ENCODE measurements at places on chromosomes 12 and 14. TPM values are rescaled to one million over a fixed set of nuclear protein-coding genes. Genes with fewer than 3 reads are reported as not detected.

DNA sequence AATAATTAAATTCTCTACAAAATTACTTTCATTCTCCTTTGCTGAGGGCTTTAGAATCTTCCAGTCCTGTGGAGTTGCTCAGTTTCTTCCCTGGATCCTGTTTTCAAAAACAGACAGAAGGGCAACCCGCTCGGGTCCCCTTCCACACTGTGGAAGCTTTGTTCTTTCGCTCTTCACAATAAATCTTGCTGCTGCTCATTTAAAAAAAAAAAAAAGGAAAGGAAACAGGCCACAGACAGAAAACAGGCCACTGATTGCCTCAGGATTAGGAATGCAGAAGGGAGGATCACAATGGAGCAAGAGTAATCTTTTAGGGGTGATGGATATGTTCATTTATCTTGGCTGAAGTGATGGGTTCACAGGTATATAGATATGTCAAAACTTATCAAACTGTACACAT is 29.5 kb upstream of the HIGD1C start:
- no peak for DNase-seq

DNA sequence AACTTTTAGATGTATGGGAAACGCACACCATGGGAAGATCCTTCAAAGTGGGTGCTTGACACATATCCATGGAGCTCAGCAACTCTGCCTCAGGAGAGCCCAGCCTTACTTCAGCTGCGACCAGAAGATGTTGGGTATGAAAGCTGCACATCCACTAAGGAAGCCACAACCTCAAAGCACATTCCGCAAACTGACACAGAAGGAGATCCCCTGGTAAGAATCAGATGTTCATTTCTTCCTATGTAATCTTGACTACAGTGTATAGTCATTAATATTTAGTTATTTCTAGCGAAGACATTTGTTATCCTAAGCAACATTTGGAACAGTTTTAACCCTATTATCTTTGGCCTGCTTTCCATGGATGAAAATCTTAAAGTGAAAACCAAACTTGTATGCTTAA is 374.2 kb downstream of the NAV3 start:
- DNase-seq = no peak

DNA sequence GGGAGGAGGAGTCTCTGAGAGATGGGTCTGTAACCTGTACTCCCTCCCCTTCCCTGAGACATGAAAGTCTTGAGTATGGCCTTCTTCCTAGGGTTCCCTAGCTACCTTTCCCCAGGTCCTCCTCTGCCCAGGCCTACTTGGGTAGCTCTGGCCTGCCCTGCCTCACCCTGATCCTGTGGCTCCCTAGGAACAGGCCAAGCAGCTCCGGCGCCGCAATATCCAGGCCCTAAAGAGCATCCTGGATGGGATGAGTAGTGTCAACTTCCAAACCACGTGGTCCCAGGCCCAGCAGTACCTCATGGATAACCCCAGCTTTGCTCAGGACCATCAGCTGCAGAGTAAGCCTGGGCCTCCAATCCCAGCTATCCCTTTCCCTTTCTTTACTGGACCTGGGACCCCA is 12.3 kb downstream of the PRPF40B start:
- DNase-seq = no peak

DNA sequence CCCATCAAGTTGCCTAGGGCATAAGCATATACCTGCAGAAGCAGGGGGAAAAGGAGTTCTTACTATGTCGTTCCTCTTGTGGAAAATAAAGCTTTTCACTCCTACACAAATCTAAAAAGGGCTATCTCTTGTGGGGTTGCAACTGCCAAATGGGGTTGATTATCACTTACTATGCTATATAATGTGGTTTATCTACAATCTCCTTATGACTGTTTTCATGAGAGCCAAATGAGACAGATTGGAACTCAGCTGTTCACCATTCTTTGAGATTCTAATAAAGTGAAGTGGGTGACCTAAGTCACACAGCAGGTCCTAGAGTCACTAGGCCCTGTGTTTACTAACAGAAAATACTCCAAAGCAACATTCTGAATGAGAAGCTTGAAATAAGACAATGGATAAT is 47.7 kb downstream of the CIT start:
- DNase-seq = no peak

- DNase-seq = no peak
Measured at GRCh38 chr12:109811624-109811995, 21.6 kb downstream of the TRPV4 start.

DNA sequence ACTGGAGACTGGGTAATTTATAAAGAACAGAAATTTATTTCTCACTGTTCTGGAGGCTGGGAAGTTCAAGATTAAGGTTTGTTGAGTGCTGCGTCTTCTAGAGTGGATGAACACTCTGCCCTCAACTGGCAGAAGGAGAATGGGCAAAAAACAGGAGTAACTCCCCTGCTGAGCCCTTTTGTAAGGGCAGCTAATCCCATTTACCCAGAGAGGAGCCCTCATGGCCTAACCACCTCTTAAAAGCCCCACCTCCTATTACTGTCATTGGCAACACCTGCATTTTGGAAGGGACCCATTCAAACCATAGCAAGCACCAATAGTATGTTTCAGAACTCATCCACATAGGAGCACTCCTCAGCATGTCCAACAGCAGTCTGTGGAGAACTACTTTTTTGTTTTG is 47.4 kb downstream of the BORCS5 start:
- no peak for DNase-seq

- DNase-seq = no peak
Measured at GRCh38 chr12:44655846-44656245, 220.3 kb downstream of the NELL2 start.

DNA sequence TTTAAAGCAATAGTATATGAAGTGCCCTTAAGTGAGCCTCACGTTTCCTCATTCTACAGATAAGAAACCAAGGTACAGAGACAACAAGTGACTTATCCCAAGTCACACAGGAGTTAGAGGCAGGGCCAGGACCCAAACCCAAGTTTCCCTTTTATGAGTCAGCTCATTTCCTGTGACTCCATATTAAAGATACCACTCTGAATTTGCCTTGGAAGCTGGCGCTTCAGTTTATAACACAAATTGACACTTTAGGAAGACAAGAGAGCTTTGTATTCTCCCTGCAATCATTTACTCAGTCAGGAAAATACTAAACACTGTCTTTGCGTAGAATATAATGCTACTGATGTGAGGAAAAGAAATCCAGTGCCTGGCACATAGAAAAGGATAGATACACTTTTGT is 43.2 kb downstream of the MYBPC1 start:
- no peak for DNase-seq

GRCh38 chr14:25908277-25909044 is 689.4 kb downstream of the NOVA1 start:
- DNase-seq = no peak

DNA sequence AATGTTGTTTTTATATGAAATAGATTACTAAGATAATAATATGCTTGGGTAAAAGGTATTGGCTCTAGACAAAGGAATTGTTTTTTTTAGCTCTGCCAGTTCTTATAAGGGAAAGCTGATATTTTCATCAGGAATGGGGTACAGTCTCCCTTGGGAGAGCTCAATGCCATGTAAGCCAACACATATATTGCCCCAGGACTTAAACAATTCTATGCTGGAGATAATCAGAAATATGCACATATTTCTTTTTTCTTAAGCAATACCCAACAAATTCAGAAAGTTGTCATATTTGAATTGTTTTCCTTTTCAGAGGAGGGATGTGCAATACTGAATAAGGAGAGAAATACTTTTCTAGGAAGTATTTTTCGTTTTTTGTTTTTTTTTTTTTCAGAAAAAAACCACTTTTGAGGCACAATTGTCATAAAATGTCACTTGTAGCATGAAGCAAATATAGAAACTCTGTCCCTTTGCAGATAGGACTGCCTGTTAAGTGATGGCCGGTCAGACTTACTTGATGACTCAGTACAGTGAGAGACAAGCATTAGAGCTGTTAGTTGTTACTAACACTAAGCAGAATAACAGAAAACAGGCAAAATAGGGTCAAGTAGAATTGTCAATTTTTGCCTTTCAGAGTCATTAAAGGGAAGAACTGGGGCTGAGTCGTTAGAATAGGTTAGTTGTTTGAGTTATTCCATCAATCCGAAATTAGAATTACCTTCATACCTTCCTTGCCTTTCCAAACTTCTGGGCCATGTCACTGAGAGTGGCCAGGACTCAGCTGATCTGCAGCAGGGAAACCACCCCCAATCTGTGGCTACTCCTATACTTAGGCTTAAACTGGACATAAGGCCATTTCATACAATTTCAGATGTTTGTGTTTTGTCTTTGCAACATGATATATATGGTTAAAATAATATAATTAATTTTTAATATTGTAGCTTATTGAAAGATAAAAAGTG is 168.1 kb downstream of the SLC38A4 start:
- no peak for DNase-seq

DNA sequence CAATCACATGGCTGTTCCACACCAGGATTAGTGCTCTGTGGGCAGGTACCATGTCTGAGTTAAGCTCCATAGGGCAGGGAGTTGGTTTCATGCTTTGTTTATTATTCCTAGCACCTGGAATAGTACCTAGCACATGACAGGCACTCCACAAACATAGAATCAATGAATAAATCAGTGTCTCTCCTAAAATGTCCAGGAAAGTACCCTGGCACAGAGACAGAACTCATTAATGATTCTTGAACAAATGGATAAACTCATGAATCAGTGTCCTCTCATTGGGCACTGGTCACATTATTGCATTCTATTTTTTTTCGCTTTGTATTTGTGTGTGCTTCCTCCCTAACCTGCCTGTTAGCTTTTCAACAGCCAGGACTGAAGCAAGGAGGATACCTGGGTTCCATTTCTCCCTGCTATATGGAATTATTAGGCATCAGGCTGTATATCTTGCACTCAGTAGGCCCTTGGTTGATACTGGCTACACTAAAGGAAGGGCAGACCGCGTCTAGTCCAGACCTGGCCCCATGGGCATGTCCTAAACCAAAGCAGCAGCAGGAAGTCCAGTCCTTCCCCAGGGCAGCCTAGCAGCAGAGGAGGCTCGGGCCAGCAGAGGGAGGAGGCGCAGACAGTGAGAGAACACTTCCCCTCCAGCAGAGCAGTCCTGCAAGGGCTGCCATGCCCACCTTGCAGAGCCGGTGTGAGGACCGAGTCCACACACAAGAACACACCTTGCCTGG is 18.4 kb downstream of the HDAC7 start:
- no peak for DNase-seq

DNA sequence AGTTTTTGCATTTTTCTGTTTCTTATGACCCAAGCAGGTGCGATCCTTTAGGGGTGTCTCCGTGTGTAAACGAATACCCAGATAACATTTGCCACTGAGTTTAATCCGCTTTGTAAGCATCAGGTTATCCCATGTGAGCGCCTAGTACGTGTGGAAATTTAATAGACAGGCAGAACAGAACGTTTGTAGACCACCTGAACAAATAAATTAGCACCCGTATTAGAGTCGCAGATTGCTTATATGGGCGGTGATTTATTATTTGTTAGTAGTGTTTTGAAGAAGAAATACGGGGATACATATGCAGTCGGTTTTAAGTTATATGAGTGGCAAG is 325 bp downstream of the C12orf60 start:
- DNase-seq = no peak

GRCh38 chr14:67746927-67747326 is 45.2 kb downstream of the RDH12 start:
- no peak for DNase-seq

DNA sequence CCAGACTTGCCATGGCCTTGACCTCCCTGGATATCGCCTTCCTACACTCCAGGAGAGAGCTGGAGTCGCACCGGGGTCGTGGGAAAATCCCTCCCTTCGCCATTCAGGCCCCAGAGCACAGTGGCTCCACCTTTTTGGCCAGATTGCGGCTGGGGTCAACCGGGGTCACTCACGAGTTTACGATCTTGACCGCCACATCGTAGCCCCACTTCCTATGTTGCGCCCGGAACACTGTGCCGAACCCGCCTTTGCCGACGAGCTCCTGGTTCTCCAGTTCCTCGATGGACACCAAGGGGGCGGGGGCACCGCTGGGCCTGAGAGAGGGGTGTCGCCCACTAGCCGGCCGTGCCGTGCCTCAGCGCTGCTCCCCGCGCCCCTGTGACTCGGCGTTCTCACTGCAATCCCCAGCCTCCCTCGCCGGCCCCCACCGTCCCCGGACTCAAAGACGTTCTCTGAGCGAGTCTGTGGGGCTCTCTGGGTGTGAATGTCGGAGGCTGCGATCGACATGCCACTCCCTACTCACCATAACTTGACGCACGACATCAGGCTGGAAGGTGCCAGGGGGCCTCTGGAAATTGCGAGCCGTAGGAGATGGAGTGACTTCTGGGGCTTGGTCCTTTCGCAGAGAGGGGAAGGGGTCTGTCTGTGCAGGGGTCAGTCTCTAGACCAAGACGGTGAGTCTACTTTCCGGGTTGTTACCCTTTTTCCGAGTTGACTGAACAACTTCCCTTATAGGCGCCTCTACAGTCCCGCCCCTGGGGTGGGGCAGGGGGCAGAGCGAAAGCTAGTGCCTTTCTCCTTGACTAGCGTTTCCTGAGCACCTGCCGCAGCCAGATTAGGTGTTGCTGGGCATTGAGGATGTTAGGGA is at the start of gene RIPK3:
Gene RIPK3 (minus strand): TSS at position 708 of the 868 bp plus-strand sequence. CDS start 165 bp downstream, at position 543.
- no peak for DNase-seq

DNA sequence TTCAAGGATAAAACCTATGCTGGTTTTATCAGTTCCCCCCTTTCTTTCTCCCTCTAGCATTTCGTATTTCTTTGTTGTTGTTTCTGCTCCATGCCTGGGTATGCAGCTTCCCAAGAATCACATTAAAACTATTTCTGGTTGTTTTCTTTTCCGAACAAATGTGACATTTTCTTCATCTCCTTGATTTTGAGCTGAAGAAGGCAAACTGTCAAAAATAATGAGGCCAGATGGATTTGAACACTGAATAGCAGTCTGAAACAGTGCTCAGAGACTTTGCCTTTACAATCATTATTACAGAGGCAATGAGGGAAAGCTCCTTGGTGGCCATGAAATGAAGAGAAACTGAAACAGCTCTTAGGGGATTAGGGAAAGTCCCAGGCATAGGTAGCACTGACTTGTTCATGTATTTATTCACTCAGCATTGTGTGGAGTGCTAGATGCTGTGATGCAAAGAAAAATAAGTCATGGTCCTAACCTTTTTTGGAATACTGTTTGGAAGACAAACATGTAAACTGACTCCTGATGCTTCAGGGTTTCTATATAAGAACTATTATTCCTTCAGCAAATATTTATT is 319.5 kb downstream of the FUT8 start:
- DNase-seq = no peak

- DNase-seq = no peak
Measured at GRCh38 chr14:77306851-77307496, 13.7 kb downstream of the POMT2 start.

DNA sequence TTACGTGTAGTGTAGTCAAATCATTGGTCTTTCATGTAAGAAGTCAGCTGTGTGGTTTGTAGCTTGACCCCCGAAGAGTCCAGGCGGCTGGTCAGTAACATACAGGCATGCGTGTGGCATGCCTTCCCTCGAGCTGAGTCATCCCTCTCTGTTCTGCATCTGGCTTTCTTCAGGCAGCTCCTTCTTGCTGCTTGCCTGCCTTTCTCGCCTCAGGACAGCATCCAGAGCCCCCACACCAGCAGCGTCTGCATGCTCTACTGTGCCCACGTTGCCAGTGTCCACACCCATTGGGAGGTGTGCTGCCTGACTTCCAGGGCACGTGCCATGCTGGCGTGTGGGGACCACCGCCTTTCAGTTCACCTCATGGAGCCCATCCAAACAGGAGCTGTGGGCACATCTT is 96.8 kb downstream of the EP400 start:
- no peak for DNase-seq

Gene NTS
- total RNA-seq = 0.40 TPM

Gene STAB2
- total RNA-seq = 0.50 TPM

Gene CCDC175
- total RNA-seq = not detected

Gene PRKD1
- 12.8 TPM for total RNA-seq

Gene BLTP3B
- 40.3 TPM for total RNA-seq

Gene DICER1
- 43.9 TPM for total RNA-seq
